WTC11 (cell line): ENCODE measurements at places on chromosomes 4 and X.

- DNase-seq, result no peak
Measured at GRCh38 chr4:2958446-2958845, 4.8 kb downstream of the NOP14 start.

- no peak for DNase-seq
Measured at GRCh38 chr4:105432438-105432837, 41.4 kb downstream of the PPA2 start.

- peak; percentile 61 for DNase-seq
Measured at GRCh38 chrX:129522184-129523078, 859 bp downstream of the SMARCA1 start.

DNA sequence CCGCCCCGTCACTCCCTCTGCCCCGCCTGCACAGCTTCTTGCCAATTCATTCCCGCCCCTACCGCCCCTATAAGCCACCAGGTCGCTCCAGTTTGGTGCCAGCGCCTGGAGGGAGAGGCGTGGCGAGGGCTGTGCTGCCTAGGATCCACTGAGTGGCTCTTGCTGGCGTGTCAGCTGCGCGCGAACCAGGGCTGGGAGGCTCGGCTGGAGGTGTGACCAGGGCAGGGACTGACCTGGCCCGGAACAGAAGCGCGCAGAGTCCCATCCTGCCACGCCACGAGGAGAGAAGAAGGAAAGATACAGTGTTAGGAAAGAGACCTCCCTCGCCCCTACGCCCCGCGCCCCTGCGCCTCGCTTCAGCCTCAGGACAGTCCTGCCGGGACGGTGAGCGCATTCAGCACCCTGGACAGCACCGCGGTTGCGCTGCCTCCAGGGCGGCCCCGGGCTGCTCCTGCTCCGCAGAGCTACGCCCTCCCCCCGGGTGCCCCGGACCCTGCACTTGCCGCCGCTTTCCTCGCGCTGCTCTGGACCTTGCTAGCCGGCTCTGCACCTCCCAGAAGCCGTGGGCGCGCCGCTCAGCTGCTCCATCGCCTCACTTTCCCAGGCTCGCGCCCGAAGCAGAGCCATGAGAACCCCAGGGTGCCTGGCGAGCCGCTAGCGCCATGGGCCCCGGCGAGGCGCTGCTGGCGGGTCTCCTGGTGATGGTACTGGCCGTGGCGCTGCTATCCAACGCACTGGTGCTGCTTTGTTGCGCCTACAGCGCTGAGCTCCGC is at the start of gene GPR78:
TSS of gene GPR78 (plus strand) at position 72 of the 773 bp plus-strand sequence. CDS start at position 663, 591 bp downstream.
- DNase-seq, result peak; percentile 97

DNA sequence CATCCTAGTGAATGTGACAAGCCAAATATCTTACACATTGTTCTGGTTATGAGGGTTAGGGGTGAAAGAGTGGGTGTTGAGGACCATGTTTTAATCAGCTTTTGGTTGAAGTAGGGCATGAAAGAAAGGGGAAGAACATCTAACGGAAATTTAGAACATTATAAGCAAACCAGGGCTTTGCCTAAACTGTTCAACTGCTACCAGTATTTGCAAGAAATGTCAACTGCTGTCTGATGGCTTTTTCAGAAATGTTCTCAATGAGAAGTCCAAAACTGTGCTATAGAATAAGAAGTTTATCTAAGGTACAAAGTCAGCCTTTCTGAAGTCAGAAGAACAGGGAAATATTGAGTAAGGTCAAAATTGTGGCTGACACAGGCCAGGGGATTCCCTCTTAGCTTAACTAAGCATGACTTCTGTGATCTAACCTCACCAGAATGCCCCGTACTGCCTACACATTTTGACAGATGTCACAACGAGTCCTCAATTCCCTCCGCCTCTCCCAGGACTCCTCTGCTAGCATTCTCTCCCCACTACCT is 67.1 kb downstream of the DTHD1 start:
- no peak for DNase-seq

DNA sequence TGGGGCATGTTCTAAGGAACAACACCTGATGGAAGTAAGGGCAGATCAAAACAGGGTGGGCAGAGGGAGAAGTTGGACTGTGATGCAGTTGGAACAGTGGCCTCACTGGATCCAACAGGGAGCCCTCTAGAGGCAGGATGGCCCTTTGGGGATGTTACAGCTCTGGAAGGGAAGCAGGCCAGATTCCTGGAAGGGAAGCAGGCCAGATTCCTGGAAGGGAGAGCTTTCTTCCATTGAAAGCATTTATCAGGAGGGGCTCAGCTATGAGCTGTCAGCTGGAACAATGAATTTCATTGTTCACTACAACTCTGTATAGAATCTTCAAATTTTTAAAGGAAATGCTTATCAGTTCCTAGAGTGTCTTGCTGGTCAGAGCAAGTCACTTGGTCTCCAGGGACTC is 17.7 kb downstream of the IL15 start:
- peak; percentile 62 for DNase-seq
